Neural crest cell (in vitro differentiated cells): ENCODE measurements at places on chromosomes 6 and 20.

DNA sequence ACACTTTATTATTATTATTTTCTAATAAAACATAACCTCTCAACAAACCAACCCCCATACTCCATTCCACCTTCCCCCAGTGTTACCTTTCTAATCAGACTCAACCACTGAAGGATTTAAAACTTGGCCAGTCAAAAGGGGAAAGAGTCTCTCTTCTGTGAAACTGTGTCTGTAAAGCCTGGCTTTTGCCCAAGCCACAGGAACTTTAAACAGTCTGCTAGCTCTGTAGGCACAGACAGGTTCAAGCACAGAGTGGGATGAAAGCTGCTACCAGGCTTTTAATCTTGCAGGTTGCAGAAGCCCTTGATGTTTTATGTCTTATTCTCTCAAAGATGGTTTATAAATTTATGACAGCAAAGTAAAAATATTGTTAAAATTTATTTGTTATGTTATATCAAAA lies 585.7 kb downstream of the TENT5A start:
- H3K27me3 ChIP-seq: no peaks in the 10 kb centered on the region
- H3K27ac ChIP-seq: no peak overlapping the region
- H3K4me3 ChIP-seq: no peak overlapping the region
- no peak for DNase-seq
- peaks cover 5% of the 10 kb centered on the region for H3K4me1 ChIP-seq

DNA sequence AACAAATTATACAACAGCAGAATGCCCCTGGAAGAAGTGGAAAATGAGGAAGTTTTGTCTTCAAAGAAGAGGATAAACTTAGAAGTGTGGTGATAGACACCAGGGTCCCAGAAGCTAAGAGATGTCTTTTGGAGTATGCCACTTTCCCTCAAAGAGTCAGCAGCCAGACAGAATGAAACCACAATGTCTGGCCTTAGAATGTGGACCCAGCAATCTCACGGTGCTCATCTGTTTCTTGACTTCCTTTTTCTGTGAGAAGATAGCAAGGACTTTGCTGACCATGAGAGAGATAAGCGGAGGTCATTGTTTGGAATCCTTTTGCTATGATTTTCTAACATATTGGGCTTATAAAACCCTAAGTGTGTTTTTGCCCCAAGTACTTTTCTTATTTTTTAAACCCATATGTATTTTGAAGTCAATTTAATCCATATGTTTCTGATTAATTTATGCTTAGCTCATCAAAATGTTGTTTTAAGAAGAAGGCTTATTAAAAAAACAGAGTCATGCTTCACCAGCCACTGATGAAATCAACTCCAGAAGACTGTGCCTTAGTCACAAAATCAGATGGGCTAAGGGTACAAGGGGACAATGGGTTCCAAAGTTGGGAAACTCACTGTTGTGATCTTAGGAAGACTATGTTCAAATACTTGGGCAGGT lies 451.2 kb upstream of the JAG1 start:
- H3K36me3 ChIP-seq: no peaks in the 10 kb centered on the region
- H3K27ac ChIP-seq: no peak overlapping the region
- no peaks in the 10 kb centered on the region for H3K4me1 ChIP-seq
- no peak overlapping the region for H3K4me3 ChIP-seq

- DNase-seq: no peak
- H3K27me3 ChIP-seq: no peaks in the 10 kb centered on the region
- no peaks in the 10 kb centered on the region for H3K4me1 ChIP-seq
Observed at GRCh38 chr6:119575721-119576120, 226.2 kb upstream of the MAN1A1 start.

DNA sequence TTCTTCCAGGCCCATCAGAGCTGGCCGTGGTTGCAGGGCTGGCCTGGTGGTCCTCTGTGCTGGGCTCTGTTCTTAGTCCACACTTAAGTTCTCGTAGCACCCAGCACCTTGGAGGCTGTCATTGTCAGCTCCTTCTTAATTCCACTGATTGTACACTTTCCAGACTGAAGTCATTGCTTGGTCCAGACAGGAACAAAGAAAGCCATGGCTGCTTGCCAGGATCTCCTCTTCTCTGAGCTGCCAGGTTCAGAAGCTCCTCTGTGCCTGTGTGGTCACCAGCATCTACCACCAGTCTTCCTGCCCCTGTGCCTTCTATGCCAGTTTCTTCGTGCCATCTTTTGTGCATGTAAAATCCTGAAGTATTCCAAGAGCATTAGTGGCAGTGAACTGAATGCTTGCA lies 39.5 kb upstream of the PCMTD2 start:
- no peak for DNase-seq
- no peaks in the 10 kb centered on the region for H3K27me3 ChIP-seq
- H3K4me3 ChIP-seq: no peak overlapping the region
- H3K27ac ChIP-seq: no peak overlapping the region

GRCh38 chr6:148389086-148389485 lies 46.4 kb downstream of the SASH1 start:
- no peaks in the 10 kb centered on the region for H3K27me3 ChIP-seq
- no peak overlapping the region for H3K4me3 ChIP-seq
- H3K36me3 ChIP-seq: peaks cover 11% of the 10 kb centered on the region
- peaks cover 40% of the 10 kb centered on the region for H3K4me1 ChIP-seq
- no peak overlapping the region for H3K27ac ChIP-seq

DNA sequence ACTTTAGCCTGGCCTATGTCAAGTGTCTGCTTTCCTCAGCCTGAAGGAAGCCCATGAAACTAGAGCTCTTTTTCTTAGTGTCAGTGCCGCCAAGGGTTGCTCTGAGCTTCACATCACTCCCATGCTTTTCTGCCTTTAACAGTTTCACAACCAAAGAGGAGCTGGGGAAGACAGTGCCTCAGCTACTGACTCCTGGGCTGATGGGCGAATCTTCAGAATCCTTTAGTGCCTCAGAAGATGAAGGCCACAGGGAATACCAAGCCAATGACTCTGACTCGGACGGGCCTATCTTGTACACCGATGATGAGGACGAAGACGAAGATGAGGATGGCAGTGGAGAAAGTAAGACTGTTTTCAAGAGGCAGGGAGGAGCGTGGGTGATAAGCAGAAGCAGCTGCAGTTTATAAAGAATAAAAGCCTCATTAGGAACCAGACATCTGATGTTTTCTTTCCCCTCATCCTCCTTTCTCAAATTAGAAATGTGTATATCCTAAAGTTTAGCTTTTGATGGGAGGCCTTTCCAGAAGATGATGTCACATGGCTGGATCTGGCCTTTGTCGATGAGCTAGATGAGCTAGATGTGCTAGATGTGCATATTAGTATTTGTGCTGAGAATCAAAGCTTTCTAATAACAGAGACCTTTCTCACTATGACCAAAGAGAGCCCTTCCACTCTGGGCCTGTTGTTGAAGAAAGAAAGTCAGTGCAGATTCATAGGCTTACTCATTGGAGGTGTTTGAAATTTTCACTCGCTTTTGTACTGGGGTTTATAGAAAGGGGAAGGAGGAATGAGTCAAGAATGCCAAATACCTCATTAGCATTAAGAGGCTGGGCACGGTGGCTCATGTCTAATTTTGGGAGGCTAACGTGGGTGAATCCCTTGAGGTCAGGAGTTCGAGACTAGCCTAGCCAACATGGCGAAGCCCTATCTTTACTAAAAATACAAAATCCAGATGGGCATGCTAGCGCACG lies 70.7 kb upstream of the LTV1 start:
- no peaks in the 10 kb centered on the region for H3K4me1 ChIP-seq
- H3K4me3 ChIP-seq: no peak overlapping the region
- DNase-seq: no peak
- no peaks in the 10 kb centered on the region for H3K27me3 ChIP-seq
- H3K36me3 ChIP-seq: peaks cover 6% of the 10 kb centered on the region

- DNase-seq: no peak
- H3K4me3 ChIP-seq: no peak overlapping the region
- peaks cover 4% of the 10 kb centered on the region for H3K36me3 ChIP-seq
- H3K4me1 ChIP-seq: no peaks in the 10 kb centered on the region
Observed at GRCh38 chr6:102115911-102116310, 722.4 kb downstream of the GRIK2 start.

DNA sequence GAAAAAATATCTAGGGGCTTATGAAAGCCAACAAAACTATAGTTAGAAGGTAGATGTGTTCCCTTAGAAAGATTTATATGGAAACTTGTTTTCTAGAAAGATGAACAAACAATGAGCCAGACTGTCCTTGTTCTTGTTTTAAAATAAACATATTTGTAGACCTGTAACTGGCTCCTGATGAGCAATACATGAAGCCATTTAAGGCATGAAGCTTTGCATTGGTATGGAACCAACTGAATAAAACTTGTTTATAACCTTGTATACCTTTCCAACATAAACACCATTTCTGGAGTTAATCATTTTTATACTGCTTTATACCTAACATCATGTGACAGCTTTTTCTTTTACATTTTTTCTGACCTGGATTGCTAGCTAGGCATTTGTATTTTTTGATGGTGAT lies 247.8 kb downstream of the PRL start:
- peaks cover 10% of the 10 kb centered on the region for H3K36me3 ChIP-seq
- no peaks in the 10 kb centered on the region for H3K27me3 ChIP-seq
- H3K4me3 ChIP-seq: no peak overlapping the region

DNA sequence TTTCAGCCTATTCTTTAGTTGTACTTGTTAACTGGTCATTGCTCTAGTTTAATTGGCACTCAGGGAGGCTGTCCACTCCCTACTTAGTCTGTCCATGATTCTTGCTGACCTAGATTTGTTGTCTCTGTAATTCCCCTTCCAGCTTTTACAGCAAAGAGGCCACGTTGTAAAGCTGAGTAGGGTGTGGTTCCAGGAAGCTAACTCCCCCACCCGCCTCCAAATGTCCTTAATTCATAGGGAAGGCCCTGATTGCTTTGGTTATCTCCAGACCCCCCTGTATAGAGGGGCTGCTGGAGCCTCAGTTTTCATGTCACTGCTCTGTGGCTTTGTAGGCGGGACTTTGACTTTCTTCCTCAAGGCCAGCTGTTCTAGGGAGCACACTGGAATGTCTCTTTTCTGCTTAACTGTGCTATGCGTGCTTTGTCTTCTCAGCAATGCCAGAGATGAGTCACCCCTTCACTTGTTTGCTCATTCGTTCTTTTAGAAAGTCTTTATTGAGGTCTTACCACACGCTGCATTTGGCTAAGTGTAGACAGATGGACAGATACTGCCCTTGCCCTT lies 175.1 kb upstream of the JAG1 start:
- peaks cover 11% of the 10 kb centered on the region for H3K4me1 ChIP-seq
- H3K27me3 ChIP-seq: no peaks in the 10 kb centered on the region
- DNase-seq: no peak

DNA sequence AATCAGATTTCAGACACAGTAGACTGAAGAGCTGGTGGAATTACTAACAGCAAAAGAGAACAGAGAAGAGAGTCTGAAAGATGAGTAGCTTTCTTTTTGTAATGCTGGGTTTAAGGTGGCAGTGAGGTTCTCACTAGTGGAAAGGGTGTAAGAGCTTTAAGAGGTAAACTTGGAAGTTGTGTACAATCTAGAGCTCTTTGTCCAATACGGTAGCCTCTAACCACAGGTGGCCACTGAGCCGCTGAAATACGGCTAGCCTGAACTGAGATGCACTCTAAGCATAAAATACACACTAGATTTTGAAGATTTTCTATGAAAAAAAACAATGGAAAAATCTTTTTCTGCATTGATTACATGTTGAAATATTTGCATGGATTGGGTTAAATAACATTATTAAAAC lies 4.0 kb downstream of the ELOVL2 start:
- no peak overlapping the region for H3K4me3 ChIP-seq
- H3K27ac ChIP-seq: no peak overlapping the region
- no peak for DNase-seq
- peaks cover 52% of the 10 kb centered on the region for H3K27me3 ChIP-seq
- peaks cover 35% of the 10 kb centered on the region for H3K4me1 ChIP-seq
- H3K36me3 ChIP-seq: no peaks in the 10 kb centered on the region

DNA sequence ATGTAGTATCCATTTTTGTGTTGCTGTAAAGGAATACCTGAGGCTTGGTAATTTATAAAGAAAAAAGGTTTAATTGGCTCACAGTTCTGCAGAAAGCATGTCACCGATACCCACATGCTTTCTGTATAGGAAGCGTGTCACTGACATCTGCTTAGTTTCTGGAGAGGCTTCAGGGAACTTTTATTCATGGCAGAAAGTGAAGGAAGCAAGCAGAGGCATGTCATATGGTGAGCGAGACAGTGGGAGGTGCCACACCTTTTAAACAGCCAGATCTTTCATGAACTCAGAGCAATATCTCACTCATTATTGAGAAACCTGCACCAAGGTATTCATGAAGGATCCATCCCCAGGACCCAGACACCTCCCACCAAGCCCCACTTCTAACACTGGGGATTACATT lies 3.5 kb downstream of the SUMO4 start:
- DNase-seq: no peak
- no peaks in the 10 kb centered on the region for H3K27me3 ChIP-seq
- H3K27ac ChIP-seq: no peak overlapping the region
- H3K36me3 ChIP-seq: peaks cover 43% of the 10 kb centered on the region

DNA sequence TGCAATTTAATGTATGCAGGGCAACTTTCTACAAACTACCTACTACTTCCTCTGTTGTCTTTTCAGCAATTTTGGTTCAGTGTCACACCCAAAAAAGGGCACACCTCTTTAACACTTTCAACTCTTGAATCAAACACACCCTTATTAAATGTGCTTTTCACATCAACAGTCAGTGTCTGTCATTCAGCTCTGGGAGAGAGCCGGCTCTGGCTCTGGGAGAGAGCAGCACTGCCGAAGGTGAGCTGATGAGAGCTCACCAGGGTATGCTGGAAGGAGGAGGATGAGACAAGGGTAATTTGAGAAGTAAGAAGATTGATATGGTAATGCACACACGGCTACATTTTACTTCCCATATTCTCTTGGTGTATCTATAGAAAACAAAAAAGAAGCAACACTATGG lies 134.3 kb downstream of the RTN4IP1 start:
- H3K4me3 ChIP-seq: no peak overlapping the region
- no peaks in the 10 kb centered on the region for H3K36me3 ChIP-seq
- H3K27me3 ChIP-seq: peaks cover 37% of the 10 kb centered on the region
- H3K27ac ChIP-seq: no peak overlapping the region

GRCh38 chr6:3108746-3109414 lies 9.6 kb upstream of the BPHL start:
- no peak for DNase-seq
- peak overlapping the region; percentile 5 for H3K27ac ChIP-seq
- no peaks in the 10 kb centered on the region for H3K27me3 ChIP-seq
- H3K4me1 ChIP-seq: no peaks in the 10 kb centered on the region
- no peak overlapping the region for H3K4me3 ChIP-seq

DNA sequence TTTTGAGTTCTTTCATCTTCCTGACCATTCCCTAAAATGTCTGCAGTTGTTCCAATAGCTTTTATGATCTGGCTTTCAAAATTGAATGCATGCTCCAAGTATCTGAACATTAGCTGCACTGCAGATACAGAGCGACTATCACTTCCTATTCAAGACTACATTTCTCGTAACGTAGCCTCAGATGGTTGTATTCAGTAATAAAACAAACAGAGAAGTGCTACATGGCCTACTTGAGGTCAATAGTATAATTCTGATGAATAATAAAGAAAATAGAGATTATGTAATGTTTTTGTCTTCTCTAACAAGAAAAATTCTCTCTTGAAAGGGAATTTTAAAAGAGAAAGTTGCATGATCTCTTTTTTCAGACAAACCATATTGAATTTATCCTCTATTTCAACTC lies 333.9 kb upstream of the IRAK1BP1 start:
- no peak for DNase-seq
- no peak overlapping the region for H3K27ac ChIP-seq

- no peak for DNase-seq
- H3K27ac ChIP-seq: no peak overlapping the region
- no peak overlapping the region for H3K4me3 ChIP-seq
- peaks cover 8% of the 10 kb centered on the region for H3K4me1 ChIP-seq
Observed at GRCh38 chr6:56690519-56691285, 48.0 kb upstream of the DST start.
